ENCODE measurements at places on chromosomes 6 and 20.
A peak's percentile ranks its signal among the peaks of the same experiment; 100 is the strongest.

- DNase-seq: no peak
These were observed 72.4 kb downstream of the FOXF2 start for GRCh38 chr6:1461736-1462135.

DNA sequence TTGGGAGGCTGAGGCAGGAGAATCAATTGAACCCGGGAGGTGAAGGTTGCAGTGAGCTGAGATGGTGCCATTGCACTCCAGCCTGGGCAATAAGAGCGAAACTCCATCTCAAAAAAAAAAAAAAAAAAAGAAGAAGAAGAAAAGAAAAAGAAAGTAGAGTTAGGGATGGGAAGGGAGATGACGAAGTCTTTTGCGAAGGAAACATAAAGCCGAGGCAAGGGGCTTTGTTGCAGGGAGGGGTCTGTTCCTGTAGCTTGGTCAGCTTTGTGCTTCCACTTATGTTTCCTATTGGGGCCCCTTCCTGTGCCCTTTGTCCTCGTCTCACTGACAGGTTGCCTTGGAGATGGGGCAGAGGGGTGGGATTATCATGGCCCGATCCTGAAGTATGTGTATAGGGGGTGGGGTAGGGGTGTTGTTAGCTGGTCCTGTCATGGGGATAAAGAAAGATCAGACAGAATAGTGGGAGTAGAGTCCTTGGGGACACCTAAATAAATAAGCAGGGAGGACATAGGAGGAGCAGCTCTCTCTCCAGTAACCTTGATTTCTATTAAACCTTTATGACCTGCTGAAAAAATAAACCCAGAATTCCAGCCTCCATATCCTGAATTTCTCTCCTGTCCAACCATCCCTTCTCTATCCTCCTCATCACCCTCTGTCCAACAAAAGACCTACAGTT, 1.1 kb upstream of the CLIC1 start:
- peak; percentile 25 for DNase-seq

- no peak for DNase-seq
These were observed 397.3 kb upstream of the NRSN1 start for GRCh38 chr6:23728707-23729106.

GRCh38 chr6:33981421-33981820, 164.5 kb downstream of the GRM4 start:
- DNase-seq: no peak
